NCI-H1092 (cell line): ENCODE measurements at places on chromosomes 5 and 9.
A peak's percentile ranks its signal among the peaks of the same experiment; 100 is the strongest.

DNA sequence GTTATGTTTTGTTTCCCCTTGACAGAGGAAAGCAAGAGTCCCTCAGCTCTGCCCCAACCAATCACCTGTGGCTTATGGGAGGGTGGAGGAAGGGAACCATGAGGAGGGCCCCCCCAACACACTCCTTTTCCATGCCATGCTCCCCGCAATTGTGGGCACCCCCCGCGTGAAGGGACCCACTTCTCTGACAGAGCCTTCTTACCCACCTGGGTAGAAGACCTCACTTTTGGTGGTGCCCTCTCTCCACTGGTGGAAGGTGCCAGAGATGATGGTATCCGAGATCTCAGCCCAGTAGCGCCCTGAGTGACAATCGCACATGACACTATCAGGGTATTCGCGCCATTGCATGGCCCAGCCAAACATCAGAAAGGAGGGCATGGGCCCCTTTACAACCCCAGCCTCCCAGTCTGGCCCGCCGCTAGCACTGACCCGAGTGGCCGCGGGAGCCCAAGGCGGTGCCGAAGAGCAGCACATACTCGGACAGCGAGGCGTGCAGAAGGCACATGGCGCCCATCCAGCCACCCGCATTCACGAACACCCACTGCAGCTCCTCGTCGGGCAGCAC is 714 bp downstream of the SIGMAR1 start:
- no peak for DNase-seq

- no peak for DNase-seq
Measured at GRCh38 chr5:26148569-26149107, 889.7 kb downstream of the CDH9 start.

DNA sequence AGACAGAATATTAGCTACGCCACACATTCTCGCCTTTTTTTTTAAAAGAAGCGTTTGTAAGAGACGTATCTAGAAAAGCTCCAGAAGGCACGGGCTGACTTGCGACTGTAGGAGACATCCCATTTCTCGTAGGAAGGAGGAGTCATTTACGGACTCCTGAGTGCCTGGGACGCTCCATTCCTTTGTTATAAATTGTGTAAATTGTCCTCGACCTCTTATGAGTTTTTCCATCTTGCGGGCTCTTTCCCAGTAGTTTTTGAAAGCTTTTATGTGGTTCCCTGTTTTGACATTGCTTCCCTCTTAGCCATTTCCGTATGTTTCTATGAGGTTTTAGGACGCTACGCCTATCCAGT is 1.0 kb downstream of the RABL6 start:
- no peak for DNase-seq

- DNase-seq = peak; percentile 46
Measured at GRCh38 chr9:132201780-132202703, 40.2 kb downstream of the NTNG2 start.

- DNase-seq = no peak
Measured at GRCh38 chr5:9103290-9103689, 442.6 kb downstream of the SEMA5A start.

- no peak for DNase-seq
Measured at GRCh38 chr5:96645091-96645490, 17.1 kb upstream of the CAST start.

DNA sequence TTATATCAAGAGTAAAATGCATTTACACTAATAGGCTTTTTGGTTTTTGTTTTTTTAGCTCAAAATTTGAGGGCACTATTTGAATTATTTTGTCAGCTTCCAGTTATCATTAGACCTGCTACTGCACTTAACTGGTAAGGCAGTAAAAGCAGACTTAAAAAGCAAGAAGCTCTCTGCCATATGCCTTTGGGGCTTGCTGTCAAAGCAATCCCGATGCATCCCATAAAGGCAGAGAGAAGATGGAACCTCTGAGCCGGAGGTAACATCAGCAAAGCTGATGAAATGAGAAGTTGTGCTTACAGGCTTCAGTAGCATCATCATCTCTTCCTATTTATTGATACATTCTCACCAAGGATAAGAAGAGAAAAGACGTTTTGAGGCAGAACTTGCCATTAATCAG is 1414.3 kb upstream of the CDH6 start:
- DNase-seq = no peak

DNA sequence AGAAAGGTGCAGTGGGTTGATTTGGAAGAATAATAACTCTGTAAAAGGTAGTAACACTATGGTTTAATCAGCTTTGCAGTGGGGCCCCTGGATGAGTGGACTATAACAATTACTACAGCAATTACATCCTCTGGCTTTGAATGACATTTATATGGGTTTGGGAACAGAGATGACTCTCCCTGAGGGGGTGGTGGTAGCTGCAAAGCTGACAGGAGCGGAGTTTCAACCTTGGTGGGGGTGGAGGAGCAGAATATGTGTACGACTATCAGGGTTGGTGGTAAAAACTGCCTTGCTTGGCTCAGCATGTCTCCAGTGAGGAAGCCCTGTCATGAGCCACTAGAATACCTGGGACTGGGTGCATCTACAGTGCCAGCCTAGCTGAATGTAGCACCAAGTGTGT is 28.3 kb upstream of the NR3C1 start:
- no peak for DNase-seq

DNA sequence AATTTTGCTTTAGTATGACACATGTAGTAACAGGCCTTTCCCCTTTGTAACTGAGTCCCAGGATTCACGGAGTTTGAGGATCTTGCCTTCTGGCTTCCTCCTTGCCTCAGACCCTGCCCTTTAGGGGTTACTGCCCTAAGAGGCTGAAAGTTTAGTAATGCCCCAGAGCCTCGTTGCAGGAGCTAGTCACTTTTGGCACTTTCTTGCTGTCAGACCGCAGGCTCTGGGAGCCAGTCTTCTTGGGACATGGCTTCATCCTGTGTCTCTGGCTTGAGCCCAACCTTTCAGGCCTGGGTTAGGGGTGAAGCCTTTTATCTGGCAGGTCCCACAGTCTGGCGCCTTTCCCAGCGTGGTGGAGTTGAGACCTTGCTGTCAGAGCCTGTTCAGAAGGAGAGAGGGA is 185.6 kb upstream of the DMRT1 start:
- DNase-seq = no peak

DNA sequence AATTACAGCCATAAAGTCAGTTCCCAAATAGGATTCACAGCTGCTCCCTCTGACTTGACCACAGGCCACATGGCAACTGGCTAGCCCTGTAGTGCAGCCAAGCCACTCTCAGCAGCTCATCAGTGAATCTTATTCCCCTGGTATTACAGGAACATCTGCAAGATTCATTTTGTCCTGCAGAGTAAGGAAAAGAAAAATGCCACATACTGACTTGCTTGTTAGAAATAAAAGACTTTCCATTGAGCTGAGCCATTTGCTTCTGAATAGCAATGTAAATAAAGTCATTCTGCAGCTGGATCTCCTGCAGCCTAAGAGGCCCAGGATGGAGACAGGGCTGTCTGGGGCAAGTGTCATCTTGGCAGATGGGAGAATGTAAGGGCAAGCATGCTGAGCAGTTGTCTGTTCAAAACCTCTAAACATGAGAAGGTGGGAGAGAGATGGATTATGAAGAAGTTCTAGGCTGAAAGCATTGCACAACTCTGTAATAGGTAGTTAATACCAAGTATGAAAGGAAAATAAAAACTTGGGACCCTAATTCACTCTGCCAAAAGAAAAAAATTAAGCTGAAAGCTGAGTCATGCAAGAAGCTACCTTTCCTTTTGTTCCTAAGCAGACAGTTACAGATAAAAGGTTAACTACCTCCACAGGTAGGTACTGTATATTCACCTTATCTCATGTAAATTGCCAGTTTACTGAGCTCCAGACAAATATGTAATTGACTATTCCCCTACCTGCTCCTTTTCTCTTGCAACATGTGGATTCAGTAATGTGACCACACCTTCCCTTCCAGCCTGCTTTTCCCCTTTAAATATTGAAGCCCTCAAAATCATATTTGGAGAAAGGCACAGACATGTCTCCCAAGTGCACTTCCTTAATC is 244.4 kb upstream of the RAI14 start:
- DNase-seq = no peak

DNA sequence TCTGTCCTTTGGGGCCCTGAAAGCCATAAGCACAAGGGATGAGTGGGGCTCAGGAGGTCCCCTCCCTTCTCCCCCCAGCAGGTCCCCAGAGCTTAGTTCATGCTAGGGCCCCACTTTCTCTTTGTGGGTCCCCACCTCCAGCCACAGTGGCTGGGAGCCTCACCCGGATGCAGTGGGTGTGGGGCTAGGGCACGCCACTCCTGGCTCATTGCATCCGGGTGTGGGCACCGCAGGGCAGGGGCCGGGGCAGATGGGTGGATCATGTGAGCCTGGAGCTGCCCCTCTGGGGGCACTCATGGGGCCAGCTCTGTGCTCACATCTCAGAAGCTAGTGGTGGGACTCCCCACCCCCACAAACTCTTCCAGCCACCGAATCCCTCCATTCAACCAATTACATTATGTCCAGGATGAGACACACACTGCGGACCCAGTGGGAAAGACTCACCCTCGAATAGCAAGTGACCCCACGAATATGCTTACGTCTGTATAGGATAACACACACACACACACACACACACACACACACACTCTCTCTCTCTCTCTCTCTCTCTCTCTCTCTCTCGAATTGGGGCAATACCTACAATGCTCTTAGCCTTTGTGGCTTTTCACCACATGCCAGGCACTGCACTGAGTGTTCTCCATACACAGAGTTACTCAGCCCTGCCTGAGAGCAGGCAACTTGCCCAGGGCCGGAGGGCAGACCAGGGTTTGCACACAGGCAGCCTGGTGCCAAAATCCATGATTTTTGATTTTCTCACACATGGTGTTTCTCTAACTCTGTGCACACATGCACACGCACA is 16.8 kb upstream of the PHYKPL start:
- DNase-seq = no peak

- DNase-seq = no peak
Measured at GRCh38 chr9:130444565-130445221, at the start of gene ASS1. Gene ASS1, plus strand, starts transcription at chr9:130444961. Its CDS starts 7,268 bp downstream, at chr9:130452229.

DNA sequence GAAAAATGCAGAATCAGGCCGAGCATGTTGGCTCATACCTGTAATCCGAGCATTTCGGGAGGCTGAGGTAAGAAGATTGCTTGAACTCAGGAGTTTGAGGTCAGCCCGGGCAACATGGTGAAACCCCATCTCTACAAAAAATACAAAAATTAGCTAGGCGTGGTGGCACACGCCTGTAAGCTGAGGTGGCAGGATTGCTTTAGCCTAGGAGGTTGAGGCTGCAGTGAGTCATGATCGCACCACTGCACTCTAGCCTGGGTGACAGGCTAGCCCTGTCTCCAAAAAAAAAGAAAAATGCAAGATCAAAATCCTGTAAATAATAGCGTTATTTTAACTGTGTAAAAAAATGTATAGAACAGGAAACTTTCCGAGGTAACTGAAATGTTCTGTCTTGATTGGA is 39.4 kb downstream of the RNF44 start:
- no peak for DNase-seq
